ENCODE measurements at places on chromosomes 12 and 14.

DNA sequence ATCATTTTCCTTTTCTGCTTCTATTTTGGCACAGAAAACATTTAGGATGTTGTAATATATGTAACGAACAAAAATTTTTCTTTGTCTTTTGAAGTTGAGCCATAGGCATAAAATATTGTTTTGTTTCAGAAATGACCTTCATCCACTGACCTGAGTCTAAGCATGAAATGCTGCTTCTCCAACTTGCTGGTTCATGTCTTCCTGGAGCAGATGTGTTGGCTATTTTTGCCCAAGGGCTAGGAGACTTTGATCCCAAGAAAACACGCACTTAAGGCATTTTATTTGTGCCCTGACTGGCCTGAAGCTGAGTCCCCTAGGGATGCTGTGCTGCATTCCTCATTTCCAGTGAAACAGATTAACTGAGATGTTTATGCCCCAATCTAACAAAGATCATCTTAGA is 27.2 kb upstream of the ALG10B start:
- no peak for DNase-seq

- no peak for DNase-seq
Measured at GRCh38 chr14:105397350-105397931, 897 bp upstream of the TEX22 start.

DNA sequence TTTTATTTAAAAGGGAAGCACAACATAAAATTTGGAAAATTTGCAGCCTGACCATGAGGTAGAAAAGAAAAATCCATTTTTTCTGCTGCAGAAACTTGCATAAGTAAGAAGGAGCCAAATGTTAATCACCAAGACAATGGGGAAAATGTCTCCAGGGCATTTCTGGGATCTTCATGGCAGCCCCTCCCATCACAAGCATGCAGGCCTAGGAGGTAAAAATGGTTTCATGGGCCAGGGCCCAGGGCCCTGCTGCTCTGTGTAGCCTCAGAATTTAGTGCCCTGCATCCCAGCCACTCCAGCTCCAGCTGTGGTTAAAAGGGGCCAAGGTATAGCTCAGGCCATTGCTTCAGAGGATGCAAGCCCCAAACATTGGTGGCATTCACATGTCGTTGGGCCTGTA is 735.6 kb downstream of the GALC start:
- no peak for DNase-seq

- no peak for DNase-seq
Measured at GRCh38 chr14:34461334-34462131, 507 bp downstream of the SPTSSA start.

GRCh38 chr12:110289044-110289710 is 8.1 kb downstream of the ATP2A2 start:
- DNase-seq = no peak

GRCh38 chr14:57760896-57761295 is 105.0 kb downstream of the SLC35F4 start:
- no peak for DNase-seq

GRCh38 chr14:54132496-54132895 is 175.9 kb upstream of the BMP4 start:
- no peak for DNase-seq

DNA sequence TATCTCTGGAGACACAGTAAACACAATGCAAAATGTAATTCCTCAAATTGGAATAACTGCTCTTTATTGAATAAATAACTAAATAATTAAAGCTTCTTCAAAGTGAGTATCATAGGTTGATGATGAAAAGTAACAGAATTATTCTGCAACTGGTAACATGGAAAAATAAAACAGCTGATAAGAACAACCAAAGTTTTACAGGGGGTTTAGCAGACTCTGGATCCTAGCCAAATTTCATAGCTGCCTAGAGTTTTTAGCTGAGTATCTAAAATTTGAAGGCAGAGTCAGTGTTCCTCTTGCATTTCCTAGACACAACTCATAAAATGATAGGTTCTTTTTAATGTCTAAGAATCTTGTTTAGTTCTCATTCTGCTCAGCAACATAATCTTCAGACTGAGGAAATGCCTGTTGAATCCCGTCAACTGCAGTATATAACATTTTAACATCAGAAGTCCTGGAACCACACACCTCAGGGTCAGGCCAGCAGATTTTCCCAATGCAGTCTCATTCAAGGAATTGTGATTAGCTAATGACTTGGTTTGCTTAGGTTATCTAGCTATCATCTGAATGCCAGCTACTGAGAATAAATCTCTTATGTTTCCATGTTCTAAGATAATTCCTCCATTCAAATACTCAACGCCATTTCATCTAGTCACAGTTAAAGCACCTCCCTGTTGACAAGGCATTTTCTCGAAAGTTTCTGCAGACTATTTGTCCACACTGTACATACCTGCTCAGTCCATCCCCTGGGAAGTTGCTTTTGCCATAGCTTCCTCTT is 411.6 kb downstream of the BCAT1 start:
- no peak for DNase-seq

Measured in activated T-helper 9 cell treated with anti-CD3 and anti-CD28 coated beads, Interleukin-2, amount 50 U/mL, for 16 hours (primary cell).